Dermis blood vessel endothelial cell (primary cell): ENCODE measurements at places on chromosomes 7 and 10.
A peak's percentile ranks its signal among the peaks of the same experiment; 100 is the strongest.

- no peak for DNase-seq
Observed at GRCh38 chr10:129545261-129545660, 78.2 kb downstream of the MGMT start.

GRCh38 chr10:75623310-75624093, 192.1 kb downstream of the LRMDA start:
- DNase-seq, result no peak

GRCh38 chr10:11344081-11344480, 267.4 kb downstream of the USP6NL start:
- no peak for DNase-seq

DNA sequence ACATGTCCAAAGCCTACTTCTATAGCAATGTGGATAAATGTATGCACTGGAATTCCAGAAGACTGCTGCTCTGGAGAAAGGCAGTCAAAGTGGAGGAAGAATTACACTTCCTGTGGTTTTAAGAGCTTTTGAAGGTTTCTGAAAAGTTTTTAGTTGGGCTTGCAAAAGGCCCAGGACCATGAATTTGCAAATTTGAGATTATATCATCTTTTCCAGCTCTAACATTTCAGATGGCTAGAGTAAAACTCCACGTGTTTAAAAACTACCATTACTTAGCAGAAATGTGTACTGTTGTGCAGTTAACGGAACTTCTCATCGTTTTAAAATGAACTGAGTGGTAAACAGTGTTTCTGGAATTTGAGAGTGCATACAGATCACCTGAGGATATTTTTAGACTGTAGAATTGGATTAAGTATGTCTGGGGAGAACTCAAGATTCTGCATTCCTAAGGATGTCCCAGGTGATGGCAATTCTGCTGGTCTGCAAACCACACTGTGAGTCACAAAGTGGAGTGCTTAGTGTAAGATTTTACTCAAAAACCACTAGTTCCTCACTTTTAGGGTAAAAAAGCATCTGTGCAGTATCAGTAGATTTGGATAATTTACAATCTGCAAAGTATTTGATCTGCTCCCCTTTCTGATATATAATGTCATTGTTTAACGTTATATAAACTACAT, 32.9 kb upstream of the CCDC71L start:
- no peak for DNase-seq

GRCh38 chr10:91284486-91285090, 64.1 kb downstream of the PCGF5 start:
- DNase-seq, result no peak

GRCh38 chr10:88980247-88980646, 10.4 kb upstream of the FAS start:
- no peak for DNase-seq

DNA sequence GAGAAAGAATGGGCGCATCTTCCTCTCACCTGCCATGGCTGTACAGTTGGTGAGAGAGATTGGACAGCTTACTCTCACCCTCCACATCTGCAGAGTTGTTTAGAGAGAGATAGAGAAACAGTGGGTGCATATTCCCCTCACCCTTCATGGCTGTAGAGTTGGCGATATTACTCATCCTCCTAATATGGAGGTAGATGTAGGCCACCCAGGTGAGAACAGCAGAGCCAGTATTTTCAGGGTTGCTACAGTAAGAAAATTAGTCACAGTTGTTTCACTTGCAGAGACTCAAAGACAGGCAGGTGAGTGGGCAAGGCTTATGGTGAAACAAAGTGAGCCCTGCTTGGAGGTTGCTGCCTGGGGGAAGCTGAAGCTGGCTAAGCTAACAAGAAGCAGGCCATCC, 65.0 kb upstream of the PFKP start:
- no peak for DNase-seq

DNA sequence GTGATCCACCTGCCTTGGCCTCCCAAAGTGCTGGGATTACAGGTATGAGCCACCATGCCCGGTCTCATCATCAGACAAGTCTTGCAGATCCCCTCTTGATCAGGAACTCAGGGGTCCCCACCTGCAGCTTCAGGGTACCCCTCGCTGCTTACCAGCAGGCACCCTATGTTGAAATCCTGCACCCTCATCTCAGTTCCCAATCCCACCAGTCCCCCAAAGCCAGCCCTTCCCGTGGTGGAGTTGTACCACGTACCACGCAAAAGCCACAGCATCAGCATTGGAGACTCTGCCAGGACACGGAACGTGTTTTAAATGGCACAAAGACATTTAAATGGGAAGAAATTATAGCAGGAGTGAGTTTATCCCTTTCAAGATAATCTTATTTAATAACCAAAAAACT, 202.0 kb downstream of the CUX1 start:
- no peak for DNase-seq

DNA sequence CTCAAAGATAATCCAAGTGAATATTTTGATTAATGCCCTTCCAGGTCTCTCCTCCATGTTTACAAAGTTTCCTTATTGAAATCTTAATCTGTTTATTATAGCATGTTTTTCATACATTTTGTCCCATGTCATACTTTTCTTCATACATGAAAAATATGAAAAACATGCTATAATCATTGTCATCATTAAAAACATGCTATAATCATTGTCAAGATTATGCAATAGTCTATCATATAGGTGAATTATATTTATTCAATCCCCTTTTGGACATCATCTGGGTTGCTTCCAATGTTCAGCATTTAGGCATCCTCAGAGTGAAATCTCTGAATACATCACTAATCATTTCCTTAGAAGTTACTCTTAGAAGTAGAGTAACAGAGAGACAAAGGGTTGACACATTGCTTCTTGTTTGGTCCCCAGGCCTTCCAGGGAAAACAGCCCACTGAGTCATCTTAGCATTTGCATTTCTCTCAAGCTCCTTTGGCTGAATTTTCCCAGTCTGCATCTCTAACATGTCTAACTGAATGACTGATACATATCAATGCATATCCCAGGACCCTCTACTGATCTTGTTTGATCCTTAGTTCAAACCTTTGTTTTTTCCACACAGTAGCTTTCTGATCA, 87.0 kb downstream of the SGMS1 start:
- DNase-seq, result peak; percentile 77

GRCh38 chr10:70432561-70433263, 8.8 kb downstream of the NODAL start:
- DNase-seq, result no peak

GRCh38 chr10:79047584-79047874, 21.2 kb upstream of the ZMIZ1 start:
- DNase-seq, result no peak

- no peak for DNase-seq
Observed at GRCh38 chr10:2908851-2909630, 158.3 kb upstream of the PFKP start.

DNA sequence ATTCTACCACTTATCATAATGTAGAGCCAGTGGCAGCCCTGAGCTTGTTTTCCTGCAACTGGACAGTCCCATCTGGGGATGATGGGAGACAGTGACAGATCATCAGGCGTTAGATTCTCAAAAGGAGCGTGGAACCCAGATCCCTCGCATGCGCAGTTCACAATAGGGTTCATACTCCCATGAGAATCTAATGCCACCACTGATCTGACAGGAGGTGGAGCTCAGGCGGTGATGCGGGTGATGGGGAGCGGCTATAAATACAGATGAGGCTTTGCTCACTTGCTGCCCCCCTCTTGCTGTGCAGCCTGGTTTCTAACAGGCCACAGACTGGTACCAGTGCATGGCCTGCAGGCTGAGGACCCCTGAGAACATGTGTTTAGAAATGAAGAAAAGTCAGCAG, 260.1 kb downstream of the CAMK1D start:
- DNase-seq, result no peak

GRCh38 chr10:35540296-35541164, 64.6 kb upstream of the GJD4 start:
- DNase-seq, result no peak
